ENCODE measurements at places on chromosomes 11 and 22. TPM values are rescaled to one million over a fixed set of nuclear protein-coding genes. Genes with fewer than 3 reads are reported as not detected.

The FDXACB1 gene
- 2.5 TPM for total RNA-seq

The MRGPRE gene
- total RNA-seq = not detected

The CCDC87 gene
- 0.39 TPM for total RNA-seq

DNA sequence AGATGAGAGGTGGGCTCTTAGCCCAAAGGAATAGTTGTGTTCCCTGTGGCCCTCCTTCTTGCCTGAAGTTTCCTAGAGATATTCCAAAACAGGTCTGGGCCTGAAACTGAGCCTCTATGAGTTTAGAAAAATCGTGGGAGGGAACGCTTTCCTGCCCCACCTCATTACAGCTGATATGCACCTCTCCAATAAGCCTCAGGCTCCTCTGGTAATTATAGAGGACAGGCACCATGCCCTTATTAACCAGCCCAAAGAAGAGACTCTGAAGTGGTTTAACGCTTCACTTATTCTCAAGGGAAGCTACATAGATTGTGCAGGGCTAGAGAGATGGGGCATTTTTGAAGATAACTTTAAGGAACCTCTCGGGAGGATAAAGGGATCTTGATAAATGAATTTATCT lies 3.4 kb upstream of the MPZL2 start:
- no peak for DNase-seq

GRCh38 chr11:66918741-66919140 lies 39.4 kb downstream of the PC start:
- DNase-seq = no peak

- DNase-seq = peak; percentile 93
Observed at GRCh38 chr22:43385770-43386641, 25.8 kb upstream of the MPPED1 start.

- no peak for DNase-seq
Observed at GRCh38 chr22:22030493-22031182, 48.1 kb upstream of the TOP3B start.

- no peak for DNase-seq
Observed at GRCh38 chr22:23112472-23113012, 29.2 kb downstream of the RSPH14 start.

GRCh38 chr11:115611343-115611742 lies 107.1 kb upstream of the CADM1 start:
- DNase-seq = no peak

DNA sequence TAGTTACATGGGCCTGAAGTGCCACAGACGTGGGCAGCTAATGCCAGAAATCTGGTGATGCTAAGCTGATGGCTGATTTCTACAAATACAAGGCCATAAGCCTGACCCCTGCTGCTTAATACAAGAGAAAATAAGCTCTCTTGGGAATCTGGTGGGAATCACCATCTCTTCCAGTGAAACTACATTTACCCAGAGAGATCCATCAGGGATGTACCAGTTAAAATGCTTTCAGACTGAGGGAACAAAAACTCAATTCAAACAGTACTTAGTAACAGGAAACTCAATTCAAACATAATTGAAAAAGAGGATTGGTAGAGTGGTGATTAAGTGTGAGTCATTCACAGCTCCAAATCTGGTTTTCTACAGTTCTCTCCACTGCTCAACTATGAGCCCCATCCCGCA lies 1.7 kb upstream of the CAVIN3 start:
- no peak for DNase-seq

- no peak for DNase-seq
Observed at GRCh38 chr22:35524966-35525686, 15.5 kb upstream of the RASD2 start.

GRCh38 chr11:100705447-100705846 lies 18.4 kb downstream of the ARHGAP42 start:
- DNase-seq = no peak

Measured in osteocyte (in vitro differentiated cells).